ENCODE measurements at places on chromosomes 1 and 21.

DNA sequence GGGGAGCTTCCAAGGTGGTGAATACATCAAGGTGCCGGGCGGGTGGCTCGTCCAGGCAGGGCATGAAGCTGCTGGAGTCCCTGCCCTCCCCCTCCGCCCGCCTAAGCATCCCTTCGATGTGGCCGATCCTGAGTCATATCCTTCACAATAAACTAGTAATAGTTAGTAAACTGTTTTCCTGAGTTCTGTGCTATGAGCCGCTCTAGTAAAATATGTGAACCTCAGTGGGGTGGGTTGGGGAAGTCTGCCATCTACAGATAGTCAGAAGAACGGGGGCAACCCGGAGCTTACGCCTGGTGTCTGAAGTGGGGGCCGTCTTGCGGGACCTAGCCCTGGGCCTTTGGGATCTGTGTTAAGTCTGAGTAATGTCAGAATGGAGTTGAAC, 21.6 kb downstream of the C2CD2 start:
- DNase-seq, result no peak

- no peak for DNase-seq
Measured at GRCh38 chr1:93483606-93484005, 35.7 kb downstream of the FNBP1L start.

DNA sequence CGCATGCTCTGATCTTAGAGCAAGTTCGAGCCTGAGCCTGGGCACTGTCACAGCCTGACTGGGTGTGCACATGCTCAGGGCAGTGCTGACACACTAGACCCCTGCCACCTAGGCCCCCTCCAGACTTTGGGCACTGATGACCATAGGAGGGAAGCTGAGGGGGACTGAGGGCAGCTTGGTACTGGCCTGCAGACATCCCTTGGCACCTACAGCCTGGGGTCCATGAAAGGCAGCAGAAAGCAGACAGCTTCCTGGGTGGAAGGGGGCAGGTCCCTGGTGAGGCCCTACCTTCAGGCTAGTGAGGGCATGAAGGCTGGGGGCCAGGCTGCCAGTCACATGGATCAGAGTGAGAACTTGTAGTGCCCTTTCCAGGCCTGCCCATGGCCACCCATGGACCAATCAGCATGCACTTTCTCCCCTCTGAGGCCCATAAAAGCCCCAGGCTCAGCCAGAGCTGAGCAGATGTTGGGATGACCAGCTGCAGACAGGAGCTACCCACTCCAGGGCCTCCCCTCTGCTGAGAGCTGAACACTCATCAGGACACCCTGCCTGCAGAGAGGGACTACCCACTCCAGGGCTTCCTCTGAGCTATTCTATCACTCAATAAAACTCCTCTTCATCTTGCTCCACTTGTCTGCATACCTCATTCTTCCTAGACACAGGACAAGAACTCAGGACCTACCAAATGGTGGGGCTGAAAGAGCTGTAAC, 680.8 kb downstream of the MATN1 start:
- DNase-seq, result no peak

DNA sequence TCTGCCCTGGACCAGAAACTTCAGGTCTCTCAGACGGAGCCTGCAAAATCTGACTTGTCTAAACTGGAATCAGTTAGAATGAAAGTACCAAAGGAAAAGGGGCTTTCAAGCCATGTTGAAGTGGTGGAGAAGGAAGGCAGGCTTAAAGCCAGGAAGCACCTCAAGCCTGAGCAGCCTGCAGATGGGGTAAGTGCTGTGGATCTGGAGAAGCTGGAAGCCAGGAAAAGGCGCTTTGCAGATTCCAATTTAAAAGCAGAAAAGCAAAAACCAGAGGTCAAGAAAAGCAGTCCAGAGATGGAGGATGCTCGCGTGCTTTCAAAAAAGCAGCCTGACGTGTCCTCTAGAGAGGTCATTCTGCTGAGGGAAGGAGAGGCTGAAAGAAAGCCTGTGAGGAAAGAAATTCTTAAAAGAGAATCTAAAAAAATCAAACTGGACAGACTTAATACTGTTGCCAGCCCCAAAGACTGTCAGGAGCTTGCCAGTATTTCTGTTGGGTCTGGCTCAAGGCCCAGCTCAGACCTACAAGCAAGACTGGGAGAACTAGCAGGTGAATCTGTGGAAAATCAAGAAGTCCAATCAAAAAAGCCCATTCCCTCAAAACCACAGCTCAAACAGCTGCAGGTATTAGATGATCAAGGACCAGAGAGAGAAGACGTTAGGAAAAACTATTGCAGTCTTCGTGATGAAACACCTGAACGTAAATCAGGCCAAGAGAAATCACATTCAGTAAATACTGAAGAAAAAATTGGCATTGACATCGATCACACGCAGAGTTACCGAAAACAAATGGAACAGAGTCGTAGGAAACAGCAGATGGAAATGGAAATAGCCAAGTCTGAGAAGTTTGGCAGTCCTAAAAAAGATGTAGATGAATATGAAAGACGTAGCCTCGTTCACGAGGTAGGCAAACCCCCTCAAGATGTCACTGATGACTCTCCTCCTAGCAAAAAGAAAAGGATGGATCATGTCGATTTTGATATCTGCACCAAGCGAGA, 46.6 kb downstream of the ZBTB17 start:
- no peak for DNase-seq

DNA sequence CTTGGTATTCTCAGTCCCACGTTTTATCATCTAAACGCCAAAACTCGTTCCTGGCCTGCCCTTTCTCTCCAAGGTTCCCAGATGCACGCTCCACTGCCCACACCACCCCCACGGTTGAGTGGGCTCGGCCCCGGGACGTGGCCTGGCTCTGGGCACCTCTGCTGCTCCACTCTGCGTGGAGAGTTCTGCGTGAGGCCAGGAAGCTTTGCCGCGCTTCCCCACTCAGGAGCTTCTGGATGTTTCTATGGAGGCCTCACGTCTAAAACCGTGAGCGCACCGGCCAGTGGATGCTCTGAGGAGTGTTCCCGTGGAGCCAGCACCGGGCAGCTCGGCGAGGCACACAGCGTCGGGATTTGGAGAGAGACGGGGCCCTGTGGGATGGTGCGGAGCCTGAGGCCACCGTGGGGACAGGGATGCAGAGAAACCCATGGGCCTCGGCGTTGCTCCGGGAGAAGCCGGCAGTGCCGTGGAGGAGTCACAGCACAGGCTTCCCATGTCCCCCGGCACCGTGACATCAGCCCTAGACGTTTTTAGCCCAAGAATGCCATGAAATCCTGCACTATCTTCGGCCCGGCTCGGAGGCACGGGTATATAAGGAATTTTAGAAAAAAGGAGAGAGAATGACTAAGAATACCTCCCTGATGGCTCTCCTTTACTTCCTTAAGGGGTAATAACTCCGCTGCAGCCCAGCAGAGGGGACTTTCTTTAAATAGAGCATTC, 125.9 kb downstream of the PRDM16 start:
- no peak for DNase-seq

DNA sequence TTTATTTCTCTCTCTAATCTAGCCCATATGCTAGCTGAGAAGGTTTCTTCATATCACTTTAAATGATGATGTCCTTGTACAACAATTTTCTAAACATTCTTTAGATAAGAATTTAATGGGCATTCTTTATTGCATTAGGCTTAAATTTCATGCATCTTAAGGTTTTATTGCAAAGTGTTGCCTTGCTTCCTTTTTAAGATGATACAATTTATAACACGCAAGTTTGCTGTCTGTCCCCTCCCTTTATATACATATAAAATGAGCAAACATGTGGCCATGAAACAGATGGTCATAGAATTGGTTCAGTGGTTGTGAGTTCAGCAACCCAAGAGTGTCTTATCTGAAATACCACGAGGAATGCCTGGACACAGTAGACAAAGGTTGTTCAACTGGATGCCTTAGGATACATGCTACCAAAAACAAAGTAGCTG, 12.1 kb downstream of the NBPF3 start:
- DNase-seq, result no peak

DNA sequence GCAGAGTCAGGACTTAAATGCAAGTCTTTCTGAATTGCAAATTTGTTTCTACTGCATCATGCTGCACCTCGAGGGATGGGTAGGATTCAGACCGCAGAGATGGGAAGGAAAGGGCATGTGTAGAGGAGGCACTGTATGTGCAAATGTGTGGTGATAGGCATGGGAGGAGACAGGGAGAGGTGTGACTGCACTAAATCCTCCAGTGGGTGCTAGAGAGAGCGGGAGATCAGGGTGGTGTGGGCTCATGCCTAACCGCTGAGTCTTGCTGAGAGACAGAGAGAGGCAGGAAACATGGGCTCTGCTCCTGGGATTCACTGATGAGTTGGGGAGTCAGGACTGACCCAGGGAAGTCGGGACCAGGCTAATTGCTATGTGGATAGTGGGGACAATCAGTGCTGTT, 61.1 kb downstream of the PTPRU start:
- no peak for DNase-seq

- DNase-seq, result no peak
Measured at GRCh38 chr1:212613440-212614335, 5.1 kb downstream of the ATF3 start.

- no peak for DNase-seq
Measured at GRCh38 chr1:150557813-150558212, 8.6 kb downstream of the ADAMTSL4 start.

DNA sequence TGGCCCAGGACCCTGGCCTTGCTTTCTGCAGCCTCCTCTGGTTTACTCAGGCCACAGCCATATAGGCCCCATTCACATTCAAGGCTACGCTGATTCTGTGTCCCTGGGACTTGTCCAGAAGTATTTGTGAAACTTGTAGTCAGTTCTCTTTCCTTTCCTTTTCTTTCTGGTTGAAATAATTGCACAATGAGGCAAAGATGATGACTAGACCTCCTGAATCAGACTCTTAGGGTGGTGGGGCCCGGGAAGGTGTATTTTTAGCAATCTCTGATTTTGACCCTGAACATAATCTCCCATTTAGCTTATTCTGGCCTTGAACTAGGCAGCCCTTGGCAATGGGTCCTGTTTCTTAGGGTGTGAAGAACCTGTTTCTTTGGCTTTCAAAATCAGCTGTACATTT, 39.9 kb downstream of the STUM start:
- DNase-seq, result no peak

- DNase-seq, result no peak
Measured at GRCh38 chr1:182552527-182552926, 36.5 kb downstream of the RNASEL start.

GRCh38 chr1:10060311-10061100, 27.7 kb downstream of the UBE4B start:
- no peak for DNase-seq

GRCh38 chr1:206944703-206945102, 1.6 kb downstream of the PIGR start:
- DNase-seq, result no peak

GRCh38 chr1:26788836-26789611, 1.3 kb downstream of the PIGV start:
- DNase-seq, result peak; percentile 79

- no peak for DNase-seq
Measured at GRCh38 chr1:67979532-67979931, 70.9 kb downstream of the DIRAS3 start.

DNA sequence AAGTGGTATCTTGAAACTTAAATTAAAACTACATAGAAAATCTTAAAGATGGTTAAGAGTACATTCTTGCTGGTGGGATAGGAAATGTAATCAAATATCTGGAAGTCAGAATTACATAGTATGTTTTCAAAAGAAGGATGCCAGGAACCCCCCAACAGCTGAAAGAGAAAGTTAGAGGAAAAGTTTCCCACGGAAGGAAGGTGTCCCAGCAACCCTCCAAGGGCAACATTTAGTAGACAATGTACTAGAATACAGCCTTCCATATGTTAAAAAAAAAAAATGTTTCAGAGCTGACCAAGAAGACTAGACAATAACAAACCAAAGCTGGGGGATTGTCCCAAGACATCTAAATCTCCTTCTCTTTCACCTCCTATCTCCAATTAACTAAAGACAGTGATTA, 2.2 kb downstream of the DEDD start:
- no peak for DNase-seq

DNA sequence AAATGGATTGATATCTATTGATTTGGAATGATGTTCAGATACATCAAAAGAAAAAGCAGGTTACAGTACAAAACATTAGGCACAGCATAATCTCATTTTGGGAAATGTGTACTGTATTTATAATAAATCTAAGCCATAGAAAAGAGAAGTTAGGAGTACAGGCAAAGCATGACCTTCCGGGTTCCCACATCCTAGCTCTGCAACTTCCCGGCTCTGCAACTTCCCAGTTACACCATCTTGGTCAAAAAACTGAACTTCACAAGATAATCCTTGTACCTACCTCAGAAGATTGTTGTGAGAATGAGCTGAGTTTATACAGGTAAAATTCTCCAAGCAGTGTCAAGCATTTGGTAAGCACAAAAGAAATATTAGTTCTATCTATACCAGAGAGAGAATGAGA, 21.7 kb upstream of the SLC44A3 start:
- DNase-seq, result no peak

DNA sequence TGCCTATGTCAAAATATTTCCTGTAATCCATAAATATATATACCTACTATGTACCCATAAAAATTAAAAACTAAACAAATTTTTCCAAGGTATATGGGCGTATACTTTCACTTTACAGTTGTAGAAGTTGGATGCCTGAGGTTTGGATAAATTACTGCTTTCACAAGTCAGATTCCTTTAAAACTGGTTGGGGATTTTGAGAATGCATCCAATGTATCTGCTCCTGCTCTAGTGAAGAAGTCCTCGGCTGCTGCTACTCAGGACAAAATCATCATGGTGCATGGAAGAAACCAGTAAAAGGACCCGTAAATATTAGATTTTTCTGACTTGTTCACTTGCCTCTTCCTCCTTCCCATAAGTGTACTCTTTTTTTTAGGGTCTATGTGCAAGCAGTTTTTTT, 841.1 kb downstream of the USP25 start:
- DNase-seq, result no peak

DNA sequence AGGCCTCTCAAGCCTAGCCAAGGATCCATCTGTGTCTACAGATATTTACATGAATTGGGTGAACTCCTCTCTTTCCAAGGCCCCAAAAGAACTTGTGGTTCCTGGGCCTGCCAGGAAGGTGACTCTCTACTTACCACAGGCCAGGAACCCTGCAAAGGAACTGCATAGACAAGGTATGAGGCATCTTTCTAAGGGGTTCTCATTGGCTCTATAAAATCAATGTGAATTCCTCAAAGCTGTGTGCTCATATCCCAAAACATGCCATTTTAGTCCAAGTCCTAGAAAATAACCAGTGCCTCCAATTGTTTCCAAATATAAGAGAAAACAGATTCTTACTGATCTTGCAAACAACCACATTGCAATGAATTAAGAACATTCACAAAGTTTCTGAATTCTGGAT, 39.9 kb upstream of the RGL1 start:
- no peak for DNase-seq

DNA sequence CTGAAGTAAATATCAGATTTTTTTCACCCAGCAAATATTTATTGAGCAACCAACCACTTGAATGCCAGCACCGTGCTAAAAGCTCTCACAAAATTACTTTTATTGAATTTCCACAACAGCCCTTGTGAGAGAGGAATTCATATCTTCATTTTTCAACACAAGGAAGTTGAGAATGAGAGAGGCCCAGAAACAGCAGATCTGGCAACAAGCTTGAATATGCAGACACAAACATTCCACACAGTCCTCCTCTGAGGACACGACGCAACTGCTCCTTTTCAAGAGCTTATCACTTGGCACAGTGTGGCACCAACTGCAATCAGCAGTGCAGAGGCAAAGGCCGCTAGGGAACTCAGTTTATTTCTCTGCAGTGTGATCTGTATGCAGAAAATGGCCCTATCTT, 32.2 kb upstream of the IFNAR2 start:
- no peak for DNase-seq

- DNase-seq, result no peak
Measured at GRCh38 chr1:84859866-84860265, 33.1 kb downstream of the LPAR3 start.

GRCh38 chr1:84720221-84720780, 30.0 kb upstream of the SSX2IP start:
- no peak for DNase-seq

Data from stimulated activated CD8-positive, alpha-beta memory T cell treated with anti-CD3 and anti-CD28 coated beads, Interleukin-4, amount 100 ng/mL, for 1 hour (primary cell).